Foreskin fibroblast (primary cell): ENCODE measurements at places on chromosomes 16 and 17.

- no peak for DNase-seq
Measured at GRCh38 chr17:81396722-81397313, 1.6 kb downstream of the BAHCC1 start.

DNA sequence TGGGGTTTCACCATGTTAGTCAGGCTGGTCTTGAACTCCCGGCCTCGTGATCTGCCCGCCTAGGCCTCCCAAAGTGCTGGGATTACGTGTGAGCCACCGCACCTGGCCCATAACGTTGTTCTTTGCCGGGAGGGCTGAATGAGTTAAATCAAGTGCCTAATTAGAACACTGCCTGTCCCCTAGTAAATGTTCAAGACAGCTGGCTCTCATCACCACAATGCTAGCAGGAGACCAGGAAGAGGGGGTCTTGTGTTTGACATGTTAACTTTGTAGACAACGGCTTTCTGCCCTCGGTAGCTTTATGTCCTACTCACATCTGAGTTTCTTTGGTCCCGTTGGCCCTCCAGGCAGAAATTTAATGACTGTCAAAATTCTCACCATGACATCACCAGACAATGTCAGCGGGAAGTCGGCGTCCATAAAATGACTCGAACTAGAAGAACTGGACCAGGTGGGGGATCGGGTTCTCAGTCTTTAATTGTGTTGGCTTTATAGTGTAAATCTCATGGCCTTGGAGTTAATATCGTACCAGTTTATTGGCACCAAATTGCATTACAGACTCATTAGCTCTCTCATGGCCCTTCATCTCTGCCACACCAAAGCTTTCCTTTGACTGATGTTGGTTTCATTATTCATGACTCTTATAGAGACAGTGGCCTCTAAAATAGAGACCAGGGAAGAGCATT, 11.4 kb upstream of the ITPRIPL2 start:
- no peak for DNase-seq

GRCh38 chr17:8935191-8935590, 30.3 kb downstream of the PIK3R5 start:
- no peak for DNase-seq

DNA sequence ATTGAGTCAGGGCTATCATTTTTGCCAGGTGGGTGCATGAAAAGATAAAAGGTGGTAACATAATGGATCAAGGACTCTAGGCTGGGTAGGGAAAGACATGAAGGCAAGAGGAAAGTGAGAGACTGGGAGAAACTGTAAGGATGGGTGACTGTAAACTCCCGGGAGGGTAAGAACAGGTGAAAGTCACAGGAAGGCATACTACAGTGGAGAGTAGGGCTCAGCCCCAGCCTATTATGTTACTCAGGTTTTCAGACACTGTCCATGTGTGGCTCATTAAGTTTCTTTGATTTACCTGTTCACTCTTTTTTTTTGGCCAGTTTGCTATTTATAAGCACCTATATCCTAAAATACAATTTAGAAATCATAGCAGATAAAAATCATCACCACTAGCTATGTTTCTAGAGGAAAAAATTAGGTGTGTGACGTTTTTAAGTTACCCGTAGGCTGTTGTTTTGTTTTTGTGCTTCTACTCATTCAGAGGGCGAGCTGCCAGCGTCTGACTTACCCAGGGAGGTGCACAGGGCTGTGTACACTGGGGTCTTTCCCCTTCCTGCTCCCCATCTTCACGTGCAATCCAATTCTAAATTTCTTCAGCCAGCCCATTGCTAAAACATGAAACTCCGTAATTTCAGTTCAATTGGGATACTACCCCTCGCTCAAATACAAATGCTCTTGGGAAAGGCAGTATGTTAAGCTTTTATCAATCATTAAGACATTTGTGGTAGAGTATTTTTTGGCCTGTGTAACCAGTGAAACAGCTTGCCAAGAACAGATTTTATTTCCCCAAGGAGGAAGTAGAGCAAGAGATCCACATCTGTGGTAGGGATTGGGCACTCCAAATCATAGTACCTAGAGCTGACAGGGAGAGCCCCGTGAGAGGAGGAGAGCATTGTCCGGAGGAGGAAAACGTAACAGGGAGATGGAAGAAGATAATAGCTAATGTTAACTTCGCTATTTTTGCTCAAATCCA, 21.7 kb upstream of the VWA3A start:
- DNase-seq = no peak

GRCh38 chr17:76498876-76499251, 2.4 kb downstream of the RHBDF2 start:
- DNase-seq = no peak

DNA sequence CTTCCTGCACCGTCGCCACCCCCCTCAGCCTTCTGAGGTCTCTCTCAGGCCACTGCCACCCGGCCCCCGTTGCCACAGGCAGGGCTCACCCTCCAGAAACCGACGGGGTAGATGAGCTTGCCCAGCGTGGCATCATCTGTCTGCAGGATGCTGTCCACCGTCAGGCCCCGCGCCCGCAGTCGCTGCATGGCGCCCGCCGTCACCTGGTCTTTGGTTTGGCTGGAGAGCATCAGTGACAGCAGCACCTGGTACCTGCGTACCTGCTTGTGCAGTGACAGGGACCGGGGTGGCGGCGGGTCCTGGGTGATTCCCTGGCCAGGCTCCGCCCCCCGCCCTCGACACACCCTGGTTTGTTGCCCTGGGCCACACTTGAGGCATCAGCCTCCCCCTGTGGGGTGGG, 3.1 kb downstream of the NTHL1 start:
- DNase-seq = no peak

- DNase-seq = no peak
Measured at GRCh38 chr16:77660311-77660710, 62.0 kb upstream of the NUDT7 start.

- DNase-seq = no peak
Measured at GRCh38 chr16:61313931-61314330, 722.3 kb downstream of the CDH8 start.

DNA sequence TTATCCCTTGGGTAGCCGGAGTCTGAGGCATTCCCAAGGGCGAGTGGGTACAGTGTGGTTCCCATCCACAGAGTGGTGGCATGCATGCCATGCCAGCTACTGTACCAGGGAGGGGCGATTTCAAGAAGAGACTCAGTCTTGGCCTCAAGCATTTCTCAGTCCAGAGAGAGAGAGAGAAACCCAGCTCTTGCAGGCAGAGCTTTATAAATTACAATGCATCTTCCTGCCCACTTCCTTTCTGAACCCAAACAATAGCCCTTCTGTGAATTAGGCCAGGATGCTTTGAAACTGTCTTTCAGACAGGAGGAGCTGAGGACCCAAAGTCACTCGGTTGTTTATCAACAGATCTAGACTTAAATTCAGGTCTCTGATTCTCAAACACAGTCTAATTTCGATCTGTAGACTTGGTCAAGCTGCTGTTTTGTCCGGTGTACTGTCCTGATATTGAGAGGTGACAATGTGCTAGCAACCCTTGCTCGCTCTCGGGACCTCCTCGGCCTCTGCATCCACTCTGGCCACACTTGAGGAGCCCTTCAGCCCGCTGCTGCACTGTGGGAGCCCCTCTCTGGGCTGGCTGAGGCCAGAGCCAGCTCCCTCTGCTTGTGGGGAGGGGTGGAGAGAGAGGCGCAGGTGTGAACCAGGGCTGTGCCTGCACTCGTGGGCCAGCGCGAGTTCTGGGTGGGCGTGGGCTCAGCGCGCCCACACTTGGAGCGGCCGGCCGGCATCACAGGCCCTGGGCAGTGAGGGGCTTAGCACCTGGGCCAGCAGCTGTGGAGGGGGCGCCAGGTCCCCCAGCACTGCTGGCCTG, 408.0 kb downstream of the UTP18 start:
- DNase-seq = no peak

- no peak for DNase-seq
Measured at GRCh38 chr16:8588682-8589056, 1.6 kb downstream of the TMEM114 start.

DNA sequence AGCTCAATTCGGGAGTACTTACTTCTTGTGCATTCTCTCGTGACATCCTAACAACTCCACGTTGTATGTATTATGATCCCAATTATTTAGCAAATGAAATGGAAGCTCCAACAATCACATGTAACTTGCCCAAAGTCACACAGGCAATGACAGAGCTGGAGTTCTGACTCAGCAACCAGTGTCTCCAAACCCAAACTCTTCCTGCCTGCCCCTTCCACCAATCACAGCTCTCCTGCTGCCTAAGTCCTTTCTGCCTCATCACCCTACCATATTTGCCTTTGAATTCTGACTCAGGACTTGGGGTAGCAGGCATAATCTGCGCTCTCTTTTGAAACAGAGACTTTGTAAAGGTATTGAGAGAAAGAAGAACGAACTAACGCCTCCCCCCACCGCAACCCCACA, 245.2 kb upstream of the MAF start:
- no peak for DNase-seq

- DNase-seq = peak; percentile 53
Measured at GRCh38 chr17:41024697-41025096, 2.3 kb downstream of the KRTAP1-5 start.

GRCh38 chr17:41561554-41561953, 10.3 kb downstream of the KRT9 start:
- DNase-seq = no peak

DNA sequence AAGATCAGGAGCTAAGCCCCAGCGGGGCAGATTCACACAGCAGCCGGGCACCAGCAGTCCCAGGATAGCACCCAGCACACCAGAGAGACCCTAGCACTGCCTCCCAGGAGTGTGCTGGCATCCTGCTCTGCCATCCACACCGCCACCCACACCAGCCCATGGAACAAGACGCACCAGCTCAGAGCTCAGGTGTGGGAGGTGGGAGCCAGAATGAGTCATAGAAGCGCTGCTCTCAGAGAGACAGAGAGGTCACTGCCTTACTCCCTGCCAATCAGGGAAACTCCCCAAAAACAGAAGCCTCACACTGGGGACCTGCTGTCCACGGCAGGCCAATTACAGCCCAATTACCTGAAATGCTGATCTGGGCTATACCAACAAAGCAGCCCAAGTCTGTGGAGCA, 64.9 kb downstream of the CDYL2 start:
- no peak for DNase-seq

- no peak for DNase-seq
Measured at GRCh38 chr17:39146273-39146672, 5.2 kb downstream of the PLXDC1 start.

GRCh38 chr17:46108120-46108519, 85.1 kb downstream of the KANSL1 start:
- no peak for DNase-seq

- DNase-seq = peak; percentile 38
Measured at GRCh38 chr16:3938843-3939624, 58.5 kb upstream of the CREBBP start.

DNA sequence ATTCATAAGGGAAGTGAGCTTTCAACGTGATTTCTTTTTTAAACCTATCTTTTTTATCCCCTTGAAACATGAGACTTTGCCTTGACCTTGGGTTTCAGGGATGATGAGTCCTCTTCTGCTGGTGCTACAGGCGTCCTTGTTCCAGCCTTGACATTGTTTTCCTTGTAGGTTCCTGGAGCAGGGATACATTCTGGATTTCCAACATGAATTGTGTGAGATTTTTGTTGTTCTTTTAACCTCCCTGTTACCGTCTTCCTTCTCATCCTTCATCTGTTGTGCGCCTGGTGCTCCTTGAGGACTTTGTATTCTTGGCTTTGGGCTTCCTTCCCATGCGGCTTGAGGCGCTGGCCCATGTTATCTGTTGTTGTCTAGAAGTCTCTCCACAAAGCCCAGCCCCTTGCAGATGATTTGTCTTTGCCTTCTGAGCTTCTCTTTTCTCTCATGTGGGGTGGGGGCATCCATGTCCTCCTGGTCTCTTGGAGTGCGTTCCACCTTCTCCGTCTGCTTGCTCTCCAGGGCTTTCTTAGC, 283.6 kb downstream of the SNX29 start:
- peak; percentile 29 for DNase-seq

- peak; percentile 43 for DNase-seq
Measured at GRCh38 chr17:41377546-41377945, 4.6 kb downstream of the KRT34 start.

DNA sequence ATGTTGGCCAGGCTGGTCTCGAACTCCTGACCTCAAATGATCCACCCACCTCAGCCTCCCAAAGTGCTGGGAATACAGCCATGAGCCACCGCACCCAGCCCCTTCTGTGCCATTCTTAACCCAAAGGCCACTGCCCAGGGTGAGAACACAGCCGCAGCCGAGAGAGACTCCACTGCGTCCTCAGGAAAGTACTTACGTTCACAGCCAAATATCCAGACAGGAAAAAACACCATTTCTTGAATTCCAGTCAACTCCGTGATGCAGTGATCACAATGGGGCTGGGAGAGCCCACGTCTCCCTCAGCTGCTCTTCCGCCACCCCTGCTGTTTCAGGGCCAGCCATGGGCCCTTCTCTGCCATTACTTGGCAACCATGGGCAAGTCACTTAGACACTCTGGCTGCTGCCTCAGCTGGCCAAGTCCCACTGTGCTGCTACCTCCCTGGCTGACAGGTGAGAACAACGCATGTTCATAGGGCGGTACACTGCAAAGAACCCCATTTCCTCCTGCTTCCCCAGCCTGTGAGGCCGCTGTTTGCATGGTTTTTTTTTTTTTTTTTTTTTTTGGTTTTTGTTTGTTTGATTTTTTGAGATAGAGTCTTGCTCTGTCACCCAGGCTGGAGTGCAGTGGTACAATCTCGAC, 4.3 kb downstream of the CDIP1 start:
- DNase-seq = no peak

- DNase-seq = no peak
Measured at GRCh38 chr16:74503412-74503811, 82.1 kb upstream of the CLEC18B start.

DNA sequence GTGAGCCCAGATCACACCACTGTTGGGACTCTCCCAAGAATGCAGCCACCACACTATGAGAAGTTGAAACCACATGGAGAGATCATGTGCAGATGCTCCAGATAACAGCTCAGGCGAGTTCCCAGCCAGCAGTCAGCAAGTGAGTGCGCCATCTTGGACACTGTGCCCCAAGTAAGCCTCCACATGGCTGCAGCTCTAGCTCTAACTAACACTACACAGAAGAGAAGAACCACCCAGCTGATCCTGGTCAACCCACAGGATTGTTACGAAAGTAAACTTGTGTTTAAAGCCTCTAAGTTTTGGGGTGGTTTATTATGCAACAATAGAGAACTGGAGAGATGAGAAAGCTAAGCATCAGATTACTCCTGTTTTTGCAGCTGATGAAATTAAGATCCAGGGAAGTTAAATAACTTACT, 25.8 kb downstream of the SLC38A7 start:
- DNase-seq = peak; percentile 28

GRCh38 chr16:8194794-8195193, 395.5 kb downstream of the TMEM114 start:
- no peak for DNase-seq
